Endodermal cell (in vitro differentiated cells): ENCODE measurements at places on chromosomes 3 and 15.

GRCh38 chr15:70604666-70605315, 158.6 kb downstream of the UACA start:
- peak; percentile 75 for DNase-seq

- DNase-seq, result no peak
These were observed 52.0 kb upstream of the RYK start for GRCh38 chr3:134302674-134303073.

DNA sequence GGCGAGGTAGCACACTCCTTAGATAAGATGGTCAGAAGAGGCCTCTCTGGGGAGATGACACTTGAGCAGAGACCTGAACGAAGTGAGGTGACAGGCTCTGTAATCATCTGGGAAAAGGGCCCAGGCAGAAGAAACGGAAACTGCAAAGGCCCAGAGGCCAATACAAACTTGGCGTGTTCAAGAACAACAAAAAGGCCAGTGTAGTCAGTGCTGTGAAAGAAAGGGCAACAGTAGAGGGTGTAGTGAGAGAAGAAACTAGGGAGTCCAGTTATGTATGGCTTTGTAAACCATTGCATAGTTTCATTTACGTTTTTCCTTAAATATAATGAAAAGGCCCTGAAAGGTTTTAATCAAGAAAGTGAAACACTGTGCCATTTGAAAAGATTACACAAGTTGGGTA, 31.8 kb downstream of the PLD1 start:
- no peak for DNase-seq

DNA sequence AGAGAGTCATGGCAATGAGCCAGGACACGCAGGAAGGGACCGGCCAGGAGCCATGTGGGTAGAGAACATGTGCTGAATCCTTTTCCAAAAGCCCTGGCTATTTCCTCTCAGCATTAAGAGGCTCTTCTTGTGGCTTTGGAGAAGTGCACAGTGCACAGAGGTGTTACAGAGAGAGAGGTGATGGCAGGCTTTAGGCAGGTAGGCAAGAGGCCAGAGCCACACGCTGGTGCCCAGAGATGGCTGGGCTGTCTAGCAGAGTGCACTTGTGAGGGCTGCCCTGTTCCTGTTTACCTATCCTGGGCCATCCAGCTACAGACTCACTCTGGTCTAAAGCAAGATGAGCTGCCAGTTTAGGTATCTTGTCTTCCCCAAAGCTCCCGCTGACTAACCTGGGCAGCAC, 402.6 kb downstream of the OCA2 start:
- no peak for DNase-seq

- no peak for DNase-seq
These were observed 241.9 kb downstream of the XXYLT1 start for GRCh38 chr3:195028877-195029606.

- DNase-seq, result no peak
These were observed 122.5 kb downstream of the FOXB1 start for GRCh38 chr15:60126661-60127060.

GRCh38 chr3:168974617-168975403, 688.7 kb downstream of the MECOM start:
- DNase-seq, result no peak

- no peak for DNase-seq
These were observed 29.2 kb downstream of the LRRK1 start for GRCh38 chr15:100948430-100948762.

DNA sequence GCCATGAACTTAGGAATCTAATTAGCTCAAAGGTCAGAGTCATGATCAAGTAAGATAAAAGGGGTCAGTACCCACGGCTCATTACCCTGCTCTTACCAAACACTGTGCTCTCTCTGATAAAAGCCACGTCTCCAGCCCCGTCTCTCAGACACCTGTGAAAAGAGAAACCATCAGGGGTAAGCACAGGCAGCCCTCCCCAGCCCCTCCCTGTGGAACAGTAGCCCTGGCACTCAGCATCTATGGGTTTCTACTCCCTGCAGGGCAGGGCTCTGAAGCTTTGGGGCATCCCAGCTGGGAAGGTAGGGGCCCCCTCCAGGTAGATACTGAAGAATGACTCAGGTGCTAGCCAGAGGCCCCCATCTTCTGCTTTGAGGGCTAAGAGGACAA, 10.5 kb downstream of the LTF start:
- peak; percentile 22 for DNase-seq

- no peak for DNase-seq
These were observed 40.8 kb upstream of the ARPP19 start for GRCh38 chr15:52609593-52609992.

DNA sequence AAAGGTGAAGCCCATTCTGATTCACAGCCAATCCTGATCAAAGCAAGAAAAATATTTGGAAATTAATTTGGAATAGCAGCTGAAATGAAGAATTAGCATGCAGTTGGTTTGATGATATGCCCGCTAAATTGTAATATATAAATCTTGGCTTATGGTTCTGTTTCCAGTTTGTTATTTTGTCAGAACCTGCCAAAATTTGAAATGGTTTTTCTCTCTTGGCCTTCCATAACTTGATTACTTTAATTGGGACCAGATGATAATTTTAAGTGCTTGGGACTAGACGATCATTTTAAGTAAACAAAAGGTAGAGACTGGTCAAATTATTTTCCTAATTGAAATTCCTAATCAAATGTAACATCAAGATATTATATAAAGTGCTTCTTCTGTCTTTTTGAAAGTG, 842.4 kb downstream of the TBL1XR1 start:
- DNase-seq, result no peak

DNA sequence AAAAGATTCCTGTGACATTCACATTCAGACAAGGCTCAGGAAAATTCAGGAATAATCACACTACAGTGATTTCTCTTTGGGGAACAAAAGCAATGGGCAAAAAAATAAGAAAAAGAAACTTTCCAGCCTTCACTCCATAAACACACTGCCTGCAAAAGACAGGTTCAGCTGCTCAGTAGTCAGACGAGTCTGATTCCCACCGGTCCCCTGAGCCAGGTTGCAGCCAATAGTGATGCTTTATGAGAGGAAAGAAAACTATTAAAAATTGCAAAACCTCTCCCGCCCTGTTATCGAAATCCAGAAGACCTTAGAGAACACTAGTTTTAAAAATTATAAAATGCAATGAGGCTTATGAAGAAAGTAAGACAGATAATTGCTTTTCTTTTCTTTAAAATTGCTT, 8.5 kb downstream of the PLCH1 start:
- DNase-seq, result no peak

DNA sequence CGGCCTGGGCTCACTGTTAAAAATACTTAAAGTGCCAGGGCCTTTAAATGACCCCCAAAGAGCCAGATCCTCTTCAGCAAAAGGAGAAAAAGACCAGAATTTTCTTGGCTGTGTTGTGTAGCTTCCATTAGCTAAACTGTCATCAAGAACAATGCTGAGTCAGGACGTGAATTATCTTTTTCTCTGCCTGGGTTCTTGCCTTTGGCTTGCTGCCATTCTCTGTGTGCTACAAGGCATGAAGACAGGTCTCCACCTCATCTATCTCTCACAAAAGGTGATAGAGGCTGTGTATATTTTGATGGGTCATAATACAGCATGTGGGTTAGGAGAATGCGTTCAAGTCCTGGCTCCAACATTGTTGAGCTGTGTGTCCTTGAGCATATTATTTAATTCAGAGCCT, 52.4 kb upstream of the SELENOK start:
- no peak for DNase-seq

- DNase-seq, result peak; percentile 56
These were observed 140.9 kb downstream of the NLGN1 start for GRCh38 chr3:173538410-173538809.

GRCh38 chr15:65026756-65027155, 2.7 kb downstream of the MTFMT start:
- no peak for DNase-seq
